ENCODE measurements at places on chromosomes 11 and 22.

GRCh38 chr11:2923446-2924375 is 5.5 kb downstream of the PHLDA2 start:
- no peak for DNase-seq

DNA sequence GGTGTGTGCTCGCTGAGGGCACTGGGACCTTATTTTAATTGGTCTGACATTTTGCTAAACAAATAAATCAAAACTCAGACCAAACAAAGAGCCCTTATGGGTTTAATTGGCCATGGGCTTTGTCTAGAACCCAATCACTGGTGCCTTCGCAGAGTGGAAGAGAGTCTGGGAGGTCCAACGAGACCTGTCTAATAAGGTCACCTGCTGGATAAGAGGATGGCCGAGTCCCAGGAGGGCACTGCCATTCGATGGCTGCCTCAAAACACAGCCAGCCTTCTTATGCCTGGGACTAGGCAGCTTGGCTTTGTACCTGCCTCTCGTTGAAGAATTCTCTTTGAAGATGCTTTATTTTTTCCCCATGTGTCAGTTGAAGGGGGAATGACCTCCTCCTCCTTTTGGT is 171.1 kb downstream of the CEP164 start:
- no peak for DNase-seq

GRCh38 chr11:13761716-13762115 is 93.2 kb downstream of the FAR1 start:
- no peak for DNase-seq

GRCh38 chr11:64790205-64791095 is 12.1 kb upstream of the SF1 start:
- no peak for DNase-seq

All from activated CD4-positive, alpha-beta T cell treated with anti-CD3 and anti-CD28 coated beads, Interleukin-2, amount 10 ng/mL, durations not matched to agents 24 days and 14 days (primary cell).